GM12878 (cell line): ENCODE measurements at places on chromosomes 5 and 9. TPM values are rescaled to one million over a fixed set of nuclear protein-coding genes. Genes with fewer than 3 reads are reported as not detected.

DNA sequence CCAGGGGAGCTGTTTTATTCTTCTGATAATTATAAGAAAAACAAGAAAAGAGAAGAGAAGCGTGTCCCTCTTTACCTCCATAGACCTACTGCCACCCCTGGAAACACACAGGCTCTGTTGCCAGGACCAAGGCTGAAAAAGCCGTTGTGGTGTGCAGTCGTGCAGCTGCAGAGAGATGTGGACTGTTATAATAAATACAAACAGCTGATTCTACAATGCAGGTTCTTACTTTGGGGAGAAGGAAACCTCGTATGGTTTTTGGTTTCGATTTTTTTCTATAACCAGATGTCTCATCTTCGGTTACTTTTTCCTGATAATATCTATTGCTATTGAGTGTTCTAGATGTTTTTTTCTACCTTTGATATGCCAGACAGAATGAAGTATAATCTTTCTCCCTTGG, 28.1 kb downstream of the FYB1 start:
- no peak for DNase-seq

DNA sequence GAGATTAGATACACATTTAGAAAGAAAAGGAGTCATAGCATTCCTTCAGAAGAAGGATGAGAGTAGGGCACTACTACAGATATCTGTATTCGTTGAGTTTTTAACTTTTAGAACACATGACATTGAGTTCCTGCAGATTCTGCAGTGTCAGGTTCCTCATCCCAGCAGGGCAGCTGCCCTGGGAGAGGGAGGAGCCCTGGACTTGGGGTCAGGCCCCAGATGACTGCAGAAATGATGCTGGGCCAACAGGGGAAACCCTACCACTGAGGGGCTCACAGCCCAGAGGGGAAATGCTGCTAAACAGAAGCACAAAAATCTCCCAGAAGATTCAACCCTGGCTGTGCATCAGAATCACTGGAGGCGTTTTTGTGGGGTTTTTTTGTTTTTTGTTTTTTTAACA, 68.9 kb upstream of the TAF1L start:
- no peak for DNase-seq

DNA sequence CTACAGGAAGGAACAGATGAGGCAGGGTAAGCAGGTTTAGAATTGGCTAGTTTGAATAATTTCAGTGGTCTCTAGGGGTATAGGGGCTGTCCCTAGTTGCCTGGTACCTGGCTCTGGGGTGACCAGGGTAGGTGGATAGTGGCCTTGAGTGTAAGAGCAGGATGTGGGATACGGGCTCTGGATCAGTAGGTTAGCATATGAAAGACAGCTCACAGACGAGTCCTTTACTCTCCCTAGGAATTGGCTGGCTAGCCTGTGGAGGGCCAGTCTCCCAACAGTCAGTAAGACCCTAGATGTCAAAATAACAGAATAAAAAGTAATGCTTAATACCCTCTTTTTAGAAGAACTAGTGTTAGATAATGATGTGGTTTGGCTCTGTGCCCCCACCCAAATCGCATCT, 16.6 kb upstream of the C9orf152 start:
- no peak for DNase-seq

- DNase-seq = no peak
Measured at GRCh38 chr5:99141534-99142128, 212.8 kb upstream of the CHD1 start.

GRCh38 chr9:20178197-20178596, 389.4 kb upstream of the SLC24A2 start:
- DNase-seq = no peak

TLE4 gene
- 33.3 and 37.0 TPM in 2 replicates for total RNA-seq

C5orf58 gene
- total RNA-seq = not detected in 2 replicates

DNA sequence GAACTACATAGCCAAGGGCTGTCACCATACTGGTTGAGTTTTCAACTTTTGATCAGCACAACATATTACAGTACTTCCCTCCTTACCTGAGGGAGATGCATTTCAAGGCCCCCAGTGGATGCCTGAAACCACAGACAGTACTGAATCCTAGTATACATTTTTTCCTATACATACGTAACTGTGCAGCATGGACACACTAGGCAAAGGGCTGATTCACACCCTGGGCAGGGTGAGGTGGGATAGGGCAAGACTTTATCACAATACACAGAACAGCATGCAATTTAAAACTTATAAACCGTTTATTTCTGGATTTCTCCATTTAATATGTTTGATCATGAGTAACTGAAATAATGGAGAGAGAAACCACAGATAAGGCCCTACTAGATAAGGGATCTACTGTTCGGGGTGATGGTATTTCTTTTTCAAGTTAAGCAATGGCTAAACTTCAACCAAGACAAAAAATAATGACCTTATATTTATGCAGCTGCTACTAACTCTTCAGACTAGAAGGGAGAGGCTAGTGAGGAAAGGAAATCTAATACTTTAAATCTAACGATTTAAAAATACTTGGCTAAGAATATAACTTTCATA, 186.9 kb upstream of the GNA14 start:
- no peak for DNase-seq

DDX4 gene
- 0.36 TPM in 1 of 2 replicates, not detected in the other for total RNA-seq

- no peak for DNase-seq
Measured at GRCh38 chr9:107737987-107738743, 248.6 kb upstream of the KLF4 start.

GRCh38 chr9:125763394-125763801, 16.2 kb downstream of the PBX3 start:
- no peak for DNase-seq

- DNase-seq = no peak
Measured at GRCh38 chr5:132486318-132487094, 4.1 kb downstream of the IRF1 start.

GRCh38 chr9:95463148-95464060, 53.4 kb downstream of the PTCH1 start:
- no peak for DNase-seq

DNA sequence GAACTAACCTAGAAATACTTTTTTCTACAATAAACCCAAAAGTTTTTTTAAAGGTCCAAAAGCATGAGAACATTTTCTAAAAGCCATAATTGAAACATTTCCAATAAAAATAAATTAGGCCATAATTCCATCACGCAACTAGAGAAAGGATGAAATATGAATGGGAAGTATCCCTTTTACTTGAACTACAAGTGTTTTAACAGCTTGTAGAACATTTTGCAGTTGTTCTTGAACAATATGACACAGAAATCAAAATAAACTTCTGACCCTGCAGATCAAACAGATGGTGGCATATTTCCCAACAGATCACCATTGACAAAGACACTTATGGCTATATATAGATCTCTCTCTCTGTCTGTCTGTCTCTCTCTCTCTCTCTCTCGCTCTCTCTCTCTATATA, 624.4 kb downstream of the PSAT1 start:
- DNase-seq = no peak

TAS2R1 gene
- total RNA-seq = not detected in 2 replicates

- DNase-seq = no peak
Measured at GRCh38 chr9:3578786-3579185, 53.0 kb upstream of the RFX3 start.
